Right ventricle myocardium inferior (tissue), 1 donor: ENCODE measurements at places on chromosomes 16 and 17.

GRCh38 chr17:57874434-57875289, 24.8 kb upstream of the MRPS23 start:
- peak; percentile 89 for DNase-seq

DNA sequence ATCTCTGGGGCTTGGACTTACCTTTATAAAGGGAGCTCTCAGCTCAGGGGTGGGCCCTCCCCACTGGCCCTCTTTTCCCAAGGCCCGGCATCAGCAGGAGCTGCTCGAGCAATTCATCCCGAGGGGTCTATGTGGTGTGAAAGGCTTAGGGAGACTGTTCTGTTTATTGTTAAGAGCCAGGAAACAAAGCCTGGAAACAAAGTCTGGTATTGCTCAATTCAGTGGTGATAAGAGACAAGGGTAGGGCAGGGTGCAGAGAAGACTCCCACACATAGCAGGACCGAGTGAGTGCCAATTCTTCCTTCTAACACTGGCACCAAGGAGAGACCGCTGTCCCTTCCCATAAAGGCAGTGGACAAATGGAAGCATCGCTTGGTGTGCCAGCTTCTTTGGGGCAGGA, 750.7 kb downstream of the KCNJ18 start:
- DNase-seq: no peak

DNA sequence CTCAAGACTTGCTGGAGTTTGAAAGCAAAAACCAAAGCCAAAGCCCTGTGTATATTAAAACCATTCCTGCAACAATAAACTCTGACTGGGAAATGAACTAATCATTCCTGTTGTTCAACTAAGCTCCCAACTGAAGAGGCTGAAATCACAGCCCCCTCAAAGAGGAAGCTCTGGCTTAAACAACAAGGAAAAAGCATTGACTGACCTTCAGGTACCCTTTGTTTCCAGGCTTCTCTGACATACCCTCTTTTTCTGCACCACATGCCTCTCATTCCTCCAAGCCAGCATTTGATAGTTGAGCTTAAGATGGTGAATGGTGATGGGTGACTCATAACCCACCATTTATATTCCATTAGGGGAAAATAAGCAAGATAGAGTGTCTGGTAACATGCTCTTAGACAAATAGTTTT, 470.9 kb upstream of the SOX9 start:
- no peak for DNase-seq

- peak; percentile 88 for DNase-seq
These were observed 618 bp downstream of the TRIM47 start for GRCh38 chr17:75877752-75878173.

- peak; percentile 53 for DNase-seq
These were observed 231.1 kb upstream of the CDH5 start for GRCh38 chr16:66135421-66135831.

GRCh38 chr16:51166091-51166490, 15.0 kb upstream of the SALL1 start:
- no peak for DNase-seq

- DNase-seq: no peak
These were observed 396.1 kb downstream of the SOX9 start for GRCh38 chr17:72516772-72517399.
